Stimulated activated CD4-positive, alpha-beta T cell treated with anti-CD3 and anti-CD28 coated beads, TNF-alpha, amount 100 ng/mL, for 4 hours (primary cell): ENCODE measurements at places on chromosomes 7 and 10.

DNA sequence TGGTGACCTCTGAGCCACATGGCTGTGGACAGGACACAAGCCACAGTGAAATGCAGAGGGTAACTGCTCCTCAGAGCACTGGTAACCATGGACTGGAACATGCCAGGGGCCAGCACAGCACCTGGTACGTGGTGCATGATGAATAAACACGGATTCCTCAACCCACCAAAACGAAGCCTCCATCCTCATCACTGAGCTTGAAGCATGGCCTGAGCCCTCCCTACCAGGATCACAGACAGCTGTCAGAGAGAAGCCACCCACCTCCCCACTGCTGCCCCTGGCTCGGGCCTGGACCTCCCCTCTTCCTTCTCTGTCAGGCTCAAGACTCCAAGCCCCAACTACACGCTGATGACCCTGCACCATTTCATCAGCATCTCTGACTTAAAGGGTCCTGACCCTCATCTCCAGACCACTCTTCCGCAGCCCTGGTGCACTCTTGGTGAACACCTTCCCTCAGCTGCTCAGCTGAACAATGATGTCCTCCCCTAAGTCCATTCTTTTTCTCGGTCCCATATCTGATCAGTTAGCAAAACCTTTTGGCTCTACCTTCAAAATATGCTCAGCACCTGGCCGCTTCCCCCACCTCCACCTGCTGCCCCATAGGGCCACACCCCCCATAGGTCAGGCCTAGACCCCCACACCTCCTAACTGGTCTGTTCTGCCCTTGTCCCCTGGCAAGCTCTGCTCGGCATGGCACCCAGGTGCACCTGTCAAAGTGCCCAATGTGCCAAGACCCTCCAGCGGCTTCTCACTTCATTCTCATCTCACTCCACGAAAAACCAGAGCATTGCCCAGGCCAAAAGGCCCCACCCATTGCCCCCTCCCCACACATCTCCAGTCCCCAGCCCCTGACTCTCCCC is 141.1 kb downstream of the MAPK8 start:
- no peak for DNase-seq

GRCh38 chr7:45065031-45065995 is 23.5 kb downstream of the NACAD start:
- no peak for DNase-seq

GRCh38 chr7:45028920-45029344 is 28.9 kb downstream of the CCM2 start:
- no peak for DNase-seq

- no peak for DNase-seq
Observed at GRCh38 chr10:271722-272121, 136.5 kb downstream of the ZMYND11 start.

DNA sequence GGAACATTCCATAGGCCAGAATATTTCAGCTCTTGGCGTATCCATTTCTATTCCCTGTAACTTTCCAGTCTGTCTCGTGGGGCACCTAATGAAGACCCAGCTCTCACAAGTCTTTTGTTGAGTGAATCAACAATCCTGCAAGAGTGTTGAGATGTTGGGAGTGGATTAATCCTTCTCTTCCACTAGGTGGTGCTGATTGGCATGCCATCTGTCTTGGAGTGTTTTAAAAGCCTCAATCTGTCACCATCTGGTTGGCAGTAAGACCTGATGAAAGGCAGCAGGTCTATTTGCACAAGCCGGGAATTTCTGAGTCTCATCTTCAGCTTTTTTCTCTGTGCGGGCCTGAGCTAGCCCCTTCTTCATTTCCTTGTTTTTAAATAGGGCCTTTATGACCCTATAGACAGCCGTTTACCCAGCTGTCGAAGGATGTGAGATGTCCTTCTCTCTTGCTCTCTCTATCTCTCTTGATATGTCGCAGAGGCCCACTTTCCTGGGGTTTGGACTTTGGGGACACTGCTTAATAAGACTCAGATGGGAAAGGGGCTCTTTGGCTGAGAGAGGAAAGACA is 180.5 kb downstream of the ZNF365 start:
- DNase-seq, result no peak

DNA sequence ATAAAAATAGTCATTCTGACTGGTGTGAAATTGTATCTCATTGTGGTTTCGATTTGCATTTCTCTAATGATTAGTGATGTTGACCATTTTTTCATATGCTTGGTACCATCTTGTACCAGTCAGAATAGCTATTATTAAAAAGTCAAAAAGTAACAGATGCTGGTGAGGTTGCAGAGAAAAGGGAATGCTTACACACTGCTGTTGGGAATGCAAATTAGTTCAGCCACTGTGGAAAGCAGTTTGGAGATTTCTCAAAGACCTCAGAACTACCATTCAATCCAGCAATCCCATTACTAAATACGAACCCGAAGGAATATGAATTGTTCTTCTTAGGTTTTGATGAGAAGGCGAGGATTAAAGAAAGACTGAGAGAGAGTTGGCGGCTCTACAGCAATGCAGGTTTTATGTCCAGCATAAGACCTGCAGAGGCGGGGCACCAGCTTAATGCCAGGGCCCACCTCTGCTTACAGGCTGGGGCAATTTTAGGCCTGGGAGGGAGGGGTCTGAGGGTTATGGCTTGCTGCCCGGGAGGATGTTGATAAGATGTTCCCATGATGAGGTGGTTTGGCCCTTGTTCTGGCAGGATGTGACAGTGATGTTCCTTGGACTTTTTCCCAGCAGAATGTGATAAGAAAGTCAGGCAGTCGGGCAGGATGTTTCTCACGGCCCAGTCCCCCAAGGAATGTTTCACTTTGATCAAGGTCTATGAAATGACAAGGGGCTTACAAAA is 74.4 kb downstream of the MEST start:
- DNase-seq, result no peak

DNA sequence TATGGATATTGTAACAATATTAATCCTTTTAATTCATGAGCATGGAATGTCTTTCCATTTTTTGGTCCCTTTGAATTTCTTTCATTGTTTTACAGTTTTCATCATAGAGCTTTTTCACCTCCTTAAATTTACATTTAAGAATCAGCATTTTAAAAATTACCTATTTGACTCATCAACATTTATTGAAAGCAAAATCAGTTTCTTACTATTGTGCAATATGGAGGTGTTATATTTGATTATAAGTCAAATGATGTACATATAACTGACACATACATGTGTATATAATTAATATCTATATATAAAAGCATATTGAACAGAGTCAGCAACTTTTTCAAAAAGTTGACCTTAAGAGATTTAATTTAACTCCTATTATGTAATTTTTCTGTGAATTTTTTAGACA is 52.2 kb downstream of the SHOC2 start:
- no peak for DNase-seq
